ENCODE measurements at places on chromosomes 7 and 10. TPM values are rescaled to one million over a fixed set of nuclear protein-coding genes. Genes with fewer than 3 reads are reported as not detected.

HEPACAM2 gene
- total RNA-seq = not detected

FLNC gene
- total RNA-seq = 601 TPM

UNC5B gene
- total RNA-seq = 12.2 TPM

DNA sequence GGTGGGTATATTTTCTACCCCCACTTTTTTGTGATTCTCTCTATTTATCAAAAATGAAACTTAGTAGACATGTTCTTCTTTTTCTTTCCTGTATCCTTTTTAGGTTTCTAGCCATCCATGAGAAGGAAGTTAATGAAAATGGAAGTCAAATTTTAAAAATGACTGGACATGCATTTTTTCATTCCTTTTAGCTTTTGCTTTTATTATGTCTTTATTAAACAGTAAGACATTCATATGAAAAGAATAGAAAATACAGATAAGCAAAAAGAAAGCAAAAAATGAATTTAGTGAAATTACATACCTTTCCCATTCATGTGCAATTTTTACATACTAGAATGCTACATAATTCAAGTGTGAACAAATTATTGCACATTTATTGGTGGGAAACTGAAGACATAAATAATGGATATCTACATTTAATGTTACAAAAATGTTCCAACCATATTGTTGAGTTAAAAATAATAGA, 88.7 kb downstream of the CPED1 start:
- no peak for DNase-seq

DNA sequence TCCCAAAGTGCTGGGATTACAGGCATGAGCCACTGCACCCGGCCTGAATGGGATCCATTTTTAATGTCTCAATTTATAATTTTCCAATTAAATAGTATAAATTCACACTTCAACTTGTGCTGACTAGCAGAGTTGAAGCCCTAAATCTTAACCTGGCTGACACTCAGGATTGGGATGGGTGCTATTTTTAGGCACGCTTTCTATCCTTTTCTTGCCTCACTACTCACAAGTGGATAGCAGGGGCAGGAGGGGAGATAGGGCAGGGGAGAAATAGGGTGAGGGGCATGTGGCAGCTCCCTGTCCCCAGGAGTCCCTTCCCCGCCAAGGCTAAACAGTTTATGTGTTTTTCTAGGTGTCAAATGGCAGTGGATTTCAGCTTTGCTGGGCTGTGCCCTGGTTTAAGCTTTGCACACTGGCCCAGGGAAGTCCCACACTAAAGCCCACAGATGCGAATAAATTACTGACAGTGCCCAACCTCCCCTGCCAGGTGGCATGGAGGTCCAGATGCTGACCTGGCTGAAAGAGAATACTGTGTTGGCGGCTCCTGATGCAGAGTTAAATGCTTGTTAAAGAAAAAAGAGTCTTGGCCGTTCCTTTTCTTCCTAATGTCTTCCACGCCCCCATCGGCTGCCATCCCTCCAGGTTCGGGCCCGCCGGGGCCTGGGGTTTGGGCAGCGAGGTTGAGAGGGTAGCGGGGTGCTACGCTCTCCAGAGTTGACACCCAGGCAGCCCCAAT, 36.2 kb upstream of the EFCAB10 start:
- no peak for DNase-seq

DNA sequence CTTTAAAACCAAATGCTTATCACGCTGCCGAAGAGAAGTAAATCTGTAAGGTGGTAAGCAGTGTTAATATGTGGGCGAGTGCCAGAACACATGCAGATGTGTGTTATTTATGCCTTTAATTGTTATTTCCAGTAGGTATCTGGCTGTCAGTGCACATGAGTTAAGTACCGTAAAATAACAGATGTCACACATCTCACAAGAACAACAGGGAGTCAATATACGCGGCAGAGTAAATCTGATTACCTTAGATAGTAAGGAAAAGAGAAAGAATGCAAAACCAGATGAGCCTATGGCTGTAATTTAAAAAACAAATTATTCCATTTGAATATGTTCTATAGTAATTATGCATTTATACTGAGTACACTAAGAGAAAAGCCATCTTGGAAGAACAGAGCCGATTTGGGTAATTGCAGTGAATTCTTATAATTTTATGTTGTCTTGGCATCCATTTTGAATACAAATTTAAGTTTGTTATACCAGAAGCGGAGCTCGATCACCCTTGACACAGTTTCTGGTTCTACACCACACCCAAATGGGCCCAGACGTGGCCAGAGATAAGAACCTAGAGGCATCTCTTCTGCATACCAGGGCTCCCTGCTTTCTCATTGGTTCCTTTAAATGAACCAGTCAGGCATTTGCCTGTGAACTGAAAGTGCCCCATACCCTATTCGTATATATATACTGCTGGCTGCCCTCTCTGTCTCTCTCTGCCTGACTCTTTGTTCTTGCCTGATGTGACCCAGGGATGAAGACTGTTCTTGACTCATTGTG, 34.8 kb downstream of the DNAJB9 start:
- DNase-seq = no peak

- no peak for DNase-seq
These were observed 449 bp downstream of the NUDT5 start for GRCh38 chr10:12195281-12195602.

DNA sequence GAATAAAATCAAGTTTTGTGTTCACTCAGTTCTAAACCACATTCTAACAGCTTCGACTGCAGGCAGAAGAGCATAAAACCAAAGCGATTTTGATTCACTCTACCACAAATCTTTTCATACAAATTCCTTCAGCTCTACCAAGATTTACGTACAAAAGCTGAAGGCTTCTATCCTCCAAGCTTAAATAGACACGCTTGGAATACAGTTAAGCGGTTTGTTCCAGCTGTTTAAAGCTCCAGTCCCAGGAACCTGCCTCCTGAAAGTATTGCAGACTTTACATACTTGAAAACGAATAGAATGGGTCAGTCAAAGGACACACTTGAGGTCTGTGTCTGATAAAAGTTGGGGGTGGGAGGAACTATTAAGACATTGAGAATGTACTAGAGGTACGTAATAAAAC, 102.9 kb downstream of the MPP7 start:
- no peak for DNase-seq

DNA sequence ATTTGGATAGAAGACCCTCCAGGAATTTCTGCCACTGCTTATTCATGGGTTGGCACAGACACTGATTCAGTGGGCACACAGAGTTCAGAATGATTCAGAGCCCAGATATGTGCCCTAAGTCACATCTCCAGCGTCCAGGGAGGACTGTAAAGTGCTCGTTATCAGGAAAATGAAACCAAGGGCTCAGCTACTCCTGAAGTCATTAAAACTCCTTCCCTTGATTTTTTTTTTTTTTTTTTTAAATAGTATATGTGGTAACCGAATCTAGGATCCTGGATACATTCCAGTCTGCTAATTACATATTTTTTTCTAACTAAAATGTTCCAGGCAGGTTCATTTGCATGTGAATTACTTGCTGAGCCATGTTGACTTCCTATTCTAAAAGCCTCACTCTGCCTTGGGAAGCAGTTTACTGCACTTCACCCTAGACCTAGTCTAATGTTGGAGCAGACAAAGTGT, 34.7 kb downstream of the MET start:
- DNase-seq = no peak

- peak; percentile 45 for DNase-seq
These were observed 63.7 kb upstream of the CREB5 start for GRCh38 chr7:28348636-28349035.

GRCh38 chr10:63977329-63977923, 456.2 kb downstream of the REEP3 start:
- no peak for DNase-seq

GRCh38 chr7:767941-768731, 41.1 kb upstream of the PRKAR1B start:
- no peak for DNase-seq

- DNase-seq = no peak
These were observed 620 bp downstream of the SLK start for GRCh38 chr10:103967448-103968071.

DNA sequence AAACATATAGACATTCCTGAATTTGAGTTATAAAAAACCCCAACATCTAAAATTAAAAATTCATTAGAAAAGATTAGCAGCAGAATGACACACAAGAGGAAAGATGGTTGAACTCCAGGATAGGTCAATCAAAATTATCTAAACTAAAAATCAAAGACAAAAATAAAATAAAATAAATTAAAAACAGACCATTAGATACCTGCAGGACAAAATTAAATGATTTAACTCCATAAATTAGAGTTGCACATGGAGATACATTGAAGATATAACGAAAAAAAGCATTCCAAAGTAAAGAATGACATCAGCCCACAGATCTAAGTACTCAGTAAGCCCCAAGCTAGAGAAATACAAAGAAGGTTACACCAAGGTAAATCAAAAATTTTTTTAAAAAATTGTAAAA, 226.1 kb upstream of the SORCS1 start:
- no peak for DNase-seq

GRCh38 chr10:71964743-71965515, 734 bp downstream of the CHST3 start:
- peak; percentile 77 for DNase-seq
